Activated CD8-positive, alpha-beta memory T cell treated with anti-CD3 and anti-CD28 coated beads for 48 hours (primary cell): ENCODE measurements at places on chromosomes 11 and 22.

DNA sequence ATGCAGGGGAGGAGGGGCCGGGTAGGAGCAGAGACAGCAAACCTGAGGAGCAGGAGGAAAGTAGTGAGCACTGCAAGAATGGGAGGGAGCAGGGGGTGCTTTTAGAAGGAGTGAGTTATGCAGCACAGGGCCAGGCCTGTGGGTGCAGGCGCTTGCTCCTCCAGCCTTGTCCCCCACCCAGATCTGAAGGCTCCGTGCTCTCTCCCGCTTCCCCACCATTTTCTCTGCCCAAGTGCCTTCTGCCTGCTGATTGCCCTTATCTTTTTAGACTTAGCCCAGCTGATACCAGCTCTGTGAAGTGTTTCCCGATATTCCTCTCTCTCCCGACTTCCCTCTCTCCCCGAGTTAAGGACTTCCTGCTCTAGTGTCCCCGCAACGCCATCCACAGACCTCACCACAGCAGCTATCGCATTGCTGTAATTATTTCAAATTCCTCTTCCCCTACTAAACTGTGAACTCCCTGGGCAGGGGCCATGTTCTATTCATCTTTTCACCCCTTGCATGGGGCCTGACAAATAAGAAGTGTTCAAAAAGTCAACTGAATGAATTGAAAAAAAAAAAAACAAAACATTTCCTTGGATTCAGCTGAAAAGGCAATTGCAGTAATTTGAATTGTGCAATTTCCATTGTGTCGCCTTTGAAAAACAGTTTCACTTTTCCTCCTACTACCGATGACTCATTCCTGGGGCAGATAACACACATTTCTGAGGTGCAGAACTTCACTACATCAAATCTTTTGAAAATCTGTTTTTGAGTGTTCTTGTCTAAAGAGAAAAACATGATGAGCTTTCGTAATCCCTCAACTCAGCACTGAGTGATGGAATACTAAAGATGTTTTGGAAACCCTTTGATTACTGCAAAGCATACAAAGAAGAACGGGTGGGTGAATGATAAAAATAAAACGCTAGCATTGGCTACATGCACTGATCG lies 69.7 kb upstream of the BMAL1 start:
- no peak for DNase-seq

DNA sequence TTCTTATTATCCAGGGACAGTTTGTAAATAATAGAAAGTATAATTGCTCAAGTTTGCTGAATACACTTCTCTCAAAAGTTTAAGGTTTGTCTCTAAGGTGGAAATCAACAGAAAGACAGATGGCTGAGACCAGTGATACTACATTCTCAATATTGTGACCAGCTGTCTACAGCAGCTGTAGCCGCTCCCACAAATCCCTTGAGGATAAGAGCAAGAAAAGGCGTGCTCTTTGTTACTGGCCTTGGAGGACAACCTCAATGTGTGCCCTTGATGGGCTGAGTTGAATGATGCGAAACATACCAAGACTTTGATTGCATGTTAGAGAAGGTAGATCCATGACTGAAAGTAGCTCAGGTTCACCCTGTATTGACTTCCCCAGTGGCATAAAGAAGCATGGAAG lies 6.1 kb downstream of the OR6M1 start:
- DNase-seq = no peak

- DNase-seq = no peak
Observed at GRCh38 chr22:20173772-20174171, 22.9 kb upstream of the CCDC188 start.

- no peak for DNase-seq
Observed at GRCh38 chr22:48640890-48641841, 1186.5 kb downstream of the BRD1 start.

DNA sequence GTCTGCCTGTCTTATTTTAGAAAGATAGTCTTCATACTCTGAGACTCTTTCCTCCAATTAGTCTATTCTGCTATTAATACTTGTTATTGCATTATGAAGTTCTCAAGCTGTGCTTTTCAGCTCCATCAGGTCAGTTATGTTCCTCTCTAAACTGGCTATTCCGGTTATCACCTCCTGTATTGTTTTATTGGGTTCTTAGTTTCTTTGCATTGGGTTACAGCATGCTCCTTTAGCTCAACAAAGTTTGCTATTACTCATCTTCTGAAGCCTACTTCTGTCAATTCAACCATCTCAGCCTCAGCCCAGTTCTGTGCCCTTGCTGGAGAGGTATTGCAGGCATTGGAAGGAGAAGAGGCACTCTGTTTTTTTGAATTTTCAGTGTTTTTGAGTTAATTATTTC lies 21.0 kb upstream of the OR5AK2 start:
- no peak for DNase-seq

DNA sequence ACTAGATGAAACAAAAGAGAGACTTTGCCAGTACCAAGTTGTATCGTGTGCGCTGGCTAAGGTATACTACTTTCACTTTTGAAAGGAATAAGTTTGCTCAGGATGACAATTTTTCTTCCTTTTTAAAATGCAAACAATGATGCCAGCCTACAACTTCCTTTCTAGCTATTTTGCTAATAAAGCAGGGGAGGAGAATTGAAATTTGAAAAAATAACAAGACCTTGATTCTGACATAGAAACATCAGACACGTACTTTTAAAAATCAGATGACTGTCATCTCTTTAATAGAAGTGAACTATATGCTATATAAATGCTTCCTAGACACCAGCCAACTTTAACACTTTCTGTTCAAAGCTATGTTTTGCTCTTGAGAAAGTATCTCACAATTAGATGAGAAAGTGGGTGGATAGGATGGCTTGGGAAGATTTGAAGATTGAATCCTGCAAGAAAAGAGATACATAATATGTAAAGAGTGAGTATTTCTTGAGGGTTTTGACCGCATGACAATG lies 41.7 kb upstream of the BLID start:
- DNase-seq = no peak

DNA sequence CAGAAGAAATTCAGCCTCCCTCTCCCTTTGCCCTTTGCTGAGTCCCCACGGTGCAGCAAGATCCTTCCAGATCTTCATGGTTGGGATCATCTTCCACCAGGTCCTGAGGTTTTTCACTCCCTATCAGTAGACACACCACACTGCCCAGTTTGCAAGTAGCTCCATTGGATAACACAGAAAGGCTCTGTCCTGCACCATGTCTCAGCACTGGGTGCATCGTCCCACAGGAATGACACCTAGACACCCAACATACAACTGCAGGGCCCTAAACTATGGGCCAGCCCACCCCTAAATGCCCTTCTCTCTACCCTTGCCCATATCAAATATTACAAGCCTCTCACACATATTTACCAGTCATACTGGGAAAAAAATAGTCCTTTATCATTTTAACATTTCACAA lies 9.4 kb downstream of the KLHL22 start:
- no peak for DNase-seq

- no peak for DNase-seq
Observed at GRCh38 chr11:131454989-131455388, 84.6 kb downstream of the NTM start.

DNA sequence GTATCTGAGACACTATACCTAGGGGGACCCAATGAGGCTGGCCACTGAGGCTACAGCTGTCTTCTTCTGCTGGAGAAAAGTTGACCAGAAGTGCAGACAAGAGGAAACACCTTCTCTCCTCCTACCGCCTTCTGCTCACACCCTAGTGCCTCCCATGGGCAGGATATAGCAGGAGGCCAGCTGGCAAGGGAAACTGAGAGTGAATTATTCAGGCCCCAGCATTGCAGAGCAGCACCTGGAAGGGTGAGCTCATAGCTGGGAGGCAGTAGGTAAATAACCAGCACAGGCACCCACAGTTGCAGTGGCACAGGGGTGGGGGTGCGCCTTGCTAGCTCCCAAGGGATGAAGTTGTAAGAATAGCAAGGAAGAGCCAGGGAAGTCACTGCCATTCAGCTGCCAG lies 267.4 kb upstream of the NCAM1 start:
- DNase-seq = no peak

DNA sequence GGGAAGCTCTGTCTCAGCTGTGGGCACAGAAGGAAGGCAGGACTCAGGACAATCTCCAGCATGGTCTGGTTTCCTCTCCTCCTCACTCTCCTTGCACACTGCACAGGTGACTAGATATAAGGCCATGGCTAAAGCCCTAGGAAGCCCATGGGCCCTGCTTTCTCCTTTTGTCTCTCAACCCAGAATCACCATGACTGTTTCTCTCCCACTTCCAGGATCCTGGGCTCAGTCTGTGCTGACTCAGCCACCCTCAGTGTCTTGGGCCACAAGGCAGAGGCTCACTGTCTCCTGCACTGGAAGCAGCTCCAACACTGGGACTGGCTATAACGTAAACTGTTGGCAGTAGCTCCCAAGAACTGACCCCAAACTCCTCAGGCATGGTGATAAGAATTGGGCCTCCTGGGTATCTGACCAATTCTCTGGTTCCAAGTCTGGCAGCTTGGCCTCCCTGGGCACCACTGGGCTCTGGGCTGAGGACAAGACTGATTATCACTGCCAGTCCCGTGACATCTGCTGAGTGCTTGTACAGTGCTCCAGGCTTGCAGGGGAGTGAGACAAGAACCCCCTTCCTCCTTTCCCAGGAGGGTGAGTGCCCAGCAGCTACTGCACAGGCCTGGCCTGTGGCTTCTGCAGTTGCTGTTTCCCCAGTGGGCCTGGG lies 104.0 kb upstream of the TOP3B start:
- DNase-seq = no peak

- DNase-seq = no peak
Observed at GRCh38 chr22:29435236-29436136, 2.9 kb upstream of the RFPL1 start.

DNA sequence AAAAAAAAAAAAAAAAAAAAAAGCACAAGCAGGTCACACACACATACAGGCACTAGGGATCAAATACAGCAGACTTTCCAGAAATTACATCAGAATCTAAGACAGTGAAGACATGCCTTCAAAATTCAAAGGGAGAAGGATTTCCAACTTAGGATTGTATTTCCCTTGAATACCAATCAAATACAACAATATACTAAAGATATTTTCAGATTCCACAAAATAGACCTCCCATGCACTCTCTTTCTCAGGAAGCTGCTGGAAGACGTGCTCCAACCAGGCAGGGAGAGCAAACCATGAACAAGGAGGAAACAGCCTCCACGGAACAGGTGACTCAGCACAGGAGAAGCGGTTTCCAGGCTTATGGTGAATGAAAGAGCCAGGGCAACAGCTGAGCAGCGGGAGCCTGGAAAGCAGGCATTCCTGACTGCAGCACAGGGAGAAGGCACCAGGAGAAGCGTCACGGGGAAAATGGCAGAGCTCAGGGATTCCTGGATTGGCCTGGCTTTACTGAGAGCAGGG lies 32.0 kb downstream of the TMEM184B start:
- DNase-seq = no peak

- DNase-seq = no peak
Observed at GRCh38 chr22:46202897-46203600, 47.0 kb downstream of the CDPF1 start.

DNA sequence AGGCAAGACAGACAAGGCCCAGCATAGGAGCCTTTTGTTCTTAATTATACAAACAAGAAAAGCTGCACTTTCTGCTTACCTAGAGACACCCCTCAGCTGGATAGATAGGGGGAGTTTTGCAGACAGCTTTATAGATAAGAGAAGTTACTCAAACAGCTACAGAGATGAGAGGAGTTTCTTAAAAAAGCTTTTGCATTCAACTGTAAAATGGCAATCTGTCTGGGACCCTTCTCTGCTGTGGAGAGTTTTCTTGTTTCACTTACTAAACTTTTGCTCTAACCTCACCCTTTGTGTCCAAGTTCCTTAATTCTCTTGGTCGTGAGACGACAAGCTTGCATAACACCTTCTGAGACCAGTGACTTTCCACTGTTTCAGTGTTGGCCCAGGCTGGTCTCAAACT lies 103.8 kb upstream of the CHORDC1 start:
- DNase-seq = no peak

- no peak for DNase-seq
Observed at GRCh38 chr11:2444821-2445745, at the start of gene KCNQ1. Gene KCNQ1 (plus strand): TSS chr11:2445008. CDS start chr11:2445099, 91 bp downstream.

DNA sequence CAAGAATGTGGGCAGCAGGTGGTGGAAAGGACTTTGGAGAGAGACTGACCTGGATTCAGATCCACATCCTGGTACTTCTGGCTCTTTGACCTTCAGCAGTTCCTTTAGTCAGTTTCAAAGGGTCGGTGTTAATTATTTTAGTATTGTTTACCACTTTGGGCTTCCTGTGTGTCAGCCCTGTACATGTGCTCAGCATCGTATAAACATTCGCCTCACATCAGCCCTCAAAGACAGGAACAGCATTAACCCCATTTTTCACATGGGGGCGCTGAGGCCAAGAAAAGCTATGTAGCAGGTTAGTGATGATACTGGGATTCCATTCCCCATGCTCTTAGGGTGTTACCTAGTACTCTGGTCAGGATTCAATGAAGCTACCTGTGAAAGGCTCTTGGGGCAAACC lies 72.1 kb upstream of the YWHAH start:
- DNase-seq = no peak

- no peak for DNase-seq
Observed at GRCh38 chr22:26734339-26735018, 77.1 kb downstream of the MIAT start.

DNA sequence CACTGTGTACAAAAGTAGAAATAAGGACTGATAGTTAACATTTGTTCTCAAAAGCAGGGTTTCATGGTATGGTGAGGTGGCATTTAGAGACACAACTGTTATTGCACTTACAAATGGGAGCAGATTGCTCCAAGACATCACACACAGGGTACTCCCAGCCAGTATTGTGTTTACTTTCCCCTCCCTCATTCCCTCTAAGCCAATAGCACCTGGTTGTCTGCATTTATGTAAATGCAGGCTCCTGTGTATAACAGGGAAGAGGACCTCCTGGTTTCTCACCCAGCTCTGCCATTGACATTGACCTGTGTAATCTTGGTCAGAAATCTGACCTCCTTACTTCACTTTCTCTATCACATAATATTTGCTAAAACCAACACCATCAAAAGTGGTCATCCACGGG lies 154.4 kb downstream of the NAV2 start:
- no peak for DNase-seq

DNA sequence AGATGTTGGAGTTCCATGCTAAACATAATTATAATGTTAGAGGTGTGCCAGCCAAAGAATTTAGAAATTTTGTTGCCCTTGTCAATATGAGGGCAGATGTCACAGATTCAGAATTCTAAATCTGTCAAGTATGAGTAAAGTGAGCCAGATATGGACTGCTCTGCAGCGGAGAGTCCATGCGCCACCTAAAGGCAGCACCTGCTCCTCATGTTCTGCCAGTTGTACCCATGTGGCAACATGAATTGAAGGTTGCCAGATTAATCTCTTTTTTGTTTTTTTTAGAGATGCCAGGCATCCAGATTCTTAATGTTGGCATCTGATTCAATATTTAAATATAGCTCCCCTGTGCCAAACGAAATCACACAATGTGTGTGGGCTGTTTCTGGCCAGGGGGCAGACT lies 678.6 kb upstream of the ANO5 start:
- no peak for DNase-seq

DNA sequence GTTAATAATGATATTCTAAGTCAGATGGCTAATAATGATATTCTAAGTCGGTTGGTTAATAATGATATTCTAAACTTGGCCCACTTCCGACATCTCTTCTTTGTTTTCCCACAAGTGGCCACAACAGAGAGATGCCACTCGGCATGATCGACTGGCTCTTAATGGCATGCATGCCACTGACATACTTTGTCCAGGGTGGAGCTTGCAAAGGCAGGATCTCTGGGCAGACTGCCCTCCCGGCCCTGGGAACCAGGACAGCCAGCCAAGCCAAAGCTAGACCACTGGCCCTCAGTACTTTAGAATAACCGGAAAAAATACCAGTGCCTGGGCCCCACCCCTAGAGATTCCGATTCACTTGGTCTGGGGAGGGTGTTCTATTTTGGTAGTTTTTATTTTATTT lies 78.1 kb downstream of the KIAA1671 start:
- DNase-seq = no peak

GRCh38 chr22:31937341-31937740 lies 7.0 kb upstream of the YWHAH start:
- no peak for DNase-seq

GRCh38 chr22:30043161-30043560 lies 37.1 kb upstream of the HORMAD2 start:
- no peak for DNase-seq
